Naive thymus-derived CD8-positive, alpha-beta T cell (primary cell): ENCODE measurements at places on chromosomes 1 and 21.

- no peak for DNase-seq
Measured at GRCh38 chr1:229372251-229372650, 29.4 kb upstream of the CCSAP start.

- no peak for DNase-seq
Measured at GRCh38 chr1:112506306-112506705, 2.5 kb upstream of the WNT2B start.

DNA sequence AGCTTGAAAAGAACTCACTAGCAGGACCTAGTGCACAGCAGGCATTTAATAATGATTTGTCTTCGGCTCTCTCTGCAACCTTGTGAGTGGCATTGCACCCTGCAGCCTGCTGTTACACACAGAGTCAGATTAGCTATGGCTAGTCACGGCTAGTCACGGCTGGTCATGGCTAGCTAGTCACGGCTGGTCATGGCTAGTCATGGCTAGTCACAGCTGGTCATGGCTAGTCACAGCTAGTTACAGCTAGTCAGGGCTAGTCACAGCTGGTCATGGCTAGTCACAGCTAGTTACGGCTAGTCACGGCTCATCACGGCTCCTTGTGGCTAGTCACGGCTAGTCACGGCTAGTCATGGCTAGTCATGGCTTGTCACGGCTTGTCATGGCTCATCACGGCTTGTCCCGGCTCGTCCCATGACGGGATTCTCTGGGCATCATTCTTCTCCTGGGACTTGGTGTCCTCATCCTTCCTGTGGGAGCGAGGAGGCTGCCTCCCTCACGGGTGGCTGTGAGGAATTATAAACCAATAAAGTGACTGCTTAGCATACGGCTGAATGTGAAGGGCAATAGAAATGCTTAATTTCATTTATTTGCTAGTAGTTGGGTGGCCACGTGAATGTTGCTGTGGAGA lies 12.5 kb upstream of the KIF26B start:
- no peak for DNase-seq

- DNase-seq, result no peak
Measured at GRCh38 chr1:56502700-56503245, 76.6 kb downstream of the PLPP3 start.

DNA sequence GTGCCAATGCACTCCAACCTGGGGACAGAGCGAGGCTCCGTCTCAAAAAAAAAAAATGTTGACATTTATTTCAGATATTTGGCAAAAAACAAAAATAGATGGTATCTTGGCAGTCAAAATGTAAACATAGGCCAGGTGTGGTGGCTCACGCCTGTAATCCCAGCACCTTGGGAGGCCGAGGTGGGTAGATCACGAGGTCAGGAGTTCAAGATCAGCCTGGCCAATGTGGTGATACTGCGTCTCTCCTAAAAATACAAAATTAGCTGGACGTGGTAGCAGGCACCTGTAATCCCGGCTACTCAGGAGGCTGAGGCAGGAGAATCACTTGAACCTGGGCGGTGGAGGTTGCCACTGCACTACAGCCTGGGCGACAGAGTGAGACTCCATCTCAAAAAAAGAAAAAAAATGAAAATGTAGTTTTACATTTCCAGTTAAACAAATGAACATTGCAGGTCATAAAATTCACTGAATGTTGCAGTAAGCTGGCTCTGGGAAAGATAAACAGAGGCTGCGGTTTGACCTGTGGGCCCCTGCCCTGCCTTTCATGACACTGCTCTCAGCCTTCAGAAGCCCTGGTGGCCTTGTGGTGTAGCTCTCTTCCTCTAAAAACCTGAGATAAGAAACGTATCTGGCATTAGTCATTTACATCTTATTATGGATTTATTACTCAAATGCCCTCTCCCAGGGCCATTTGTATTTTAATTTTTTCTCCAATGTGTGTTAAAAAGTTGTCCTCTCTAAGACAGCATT lies 12.2 kb upstream of the SLC44A3 start:
- DNase-seq, result no peak

GRCh38 chr1:155481741-155482241 lies 80.8 kb downstream of the ASH1L start:
- DNase-seq, result no peak

- no peak for DNase-seq
Measured at GRCh38 chr1:2312160-2312514, 79.2 kb downstream of the MORN1 start.

DNA sequence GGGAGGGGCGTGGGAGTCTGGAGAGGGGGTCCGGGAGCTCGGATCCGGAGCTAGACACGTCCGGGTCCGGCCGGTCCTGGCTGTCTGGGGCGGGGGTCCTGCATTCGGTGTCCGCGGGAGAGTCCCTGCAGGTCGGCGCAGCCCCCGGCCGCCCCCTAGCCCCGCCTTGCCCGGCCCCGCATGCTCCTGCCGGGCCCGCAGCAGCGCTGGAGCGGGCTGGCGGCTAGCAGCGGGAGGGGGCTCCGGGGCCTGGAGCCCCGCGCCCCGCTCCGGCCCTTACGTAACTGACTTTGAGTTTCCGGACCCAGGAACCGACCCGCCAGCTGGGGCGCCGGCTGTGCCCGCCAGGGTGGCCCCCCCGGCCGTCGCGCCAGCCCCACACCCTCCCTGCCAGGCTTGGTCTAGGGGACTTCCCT lies 26.9 kb upstream of the EPB41 start:
- peak; percentile 54 for DNase-seq

DNA sequence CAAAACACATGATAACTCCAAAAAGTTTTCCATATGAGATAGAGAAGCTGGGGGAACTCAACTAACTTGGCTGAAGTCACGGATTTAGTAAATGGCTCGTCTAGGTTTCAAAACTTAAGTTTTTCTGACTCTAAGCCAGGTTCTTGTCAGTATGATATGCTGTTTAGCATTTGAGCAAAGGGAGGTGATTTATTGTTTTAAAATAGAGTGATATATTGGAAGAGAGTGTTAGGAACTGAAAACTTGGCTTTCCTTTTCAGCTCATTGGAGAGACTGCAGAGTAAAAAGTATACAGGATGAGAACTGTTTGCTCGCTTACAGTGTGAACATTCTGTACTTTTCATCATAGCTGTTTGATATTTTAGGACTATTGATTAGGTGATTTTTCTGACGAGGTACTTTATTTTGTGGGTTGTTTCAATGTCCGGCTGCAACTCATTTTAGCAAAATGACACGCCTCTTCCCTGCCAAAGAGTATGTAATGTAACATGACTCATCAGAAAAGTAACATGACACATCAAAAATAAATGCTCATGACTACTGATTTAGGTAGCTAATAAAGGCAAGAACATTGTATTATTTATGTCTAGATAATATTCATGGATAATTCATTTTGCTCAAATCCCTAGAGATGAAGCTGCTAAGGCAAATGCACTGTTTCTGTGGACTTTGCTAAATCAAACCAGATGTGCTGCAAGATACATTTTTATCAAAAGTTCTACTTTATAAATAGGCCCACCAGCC lies 355.1 kb downstream of the GPATCH2 start:
- DNase-seq, result no peak

DNA sequence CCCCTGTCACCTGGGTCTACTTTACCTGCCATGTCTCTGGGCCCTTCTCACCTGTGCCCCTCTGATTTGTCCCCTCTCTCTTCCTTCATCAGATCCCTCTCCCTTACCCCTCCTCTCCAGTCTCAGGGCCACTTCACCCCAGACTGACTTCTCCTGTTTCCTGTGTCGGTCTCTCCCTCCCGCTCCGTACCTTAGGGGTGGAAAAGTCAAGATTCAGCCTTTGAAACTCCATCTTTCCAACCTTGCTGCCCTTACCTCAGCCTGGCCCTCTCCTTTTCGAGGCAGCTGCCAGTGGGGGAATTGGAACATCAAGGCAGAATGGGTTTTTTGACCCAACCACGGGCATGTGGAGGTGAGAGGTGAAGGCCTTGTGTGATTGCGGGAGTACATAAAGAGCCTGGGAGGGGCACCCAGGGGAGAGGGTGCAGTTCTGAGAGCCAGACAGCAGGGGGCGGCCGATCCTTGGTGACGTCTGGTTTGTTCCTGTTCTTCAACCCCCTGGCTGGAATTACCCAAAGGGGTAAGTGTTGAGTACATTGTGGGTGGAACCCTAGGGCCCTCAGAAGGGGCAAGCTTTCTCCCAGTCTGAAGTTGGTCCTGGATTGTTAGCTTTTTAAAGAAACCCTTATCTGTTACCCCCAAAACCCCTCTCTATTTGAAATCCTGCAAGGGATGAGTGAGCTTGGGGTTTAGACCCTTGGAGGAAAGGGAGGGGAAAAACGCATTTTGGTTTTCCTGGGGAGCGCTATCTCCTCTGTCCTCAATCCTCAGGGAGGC lies 12.3 kb upstream of the DMBX1 start:
- peak; percentile 66 for DNase-seq

DNA sequence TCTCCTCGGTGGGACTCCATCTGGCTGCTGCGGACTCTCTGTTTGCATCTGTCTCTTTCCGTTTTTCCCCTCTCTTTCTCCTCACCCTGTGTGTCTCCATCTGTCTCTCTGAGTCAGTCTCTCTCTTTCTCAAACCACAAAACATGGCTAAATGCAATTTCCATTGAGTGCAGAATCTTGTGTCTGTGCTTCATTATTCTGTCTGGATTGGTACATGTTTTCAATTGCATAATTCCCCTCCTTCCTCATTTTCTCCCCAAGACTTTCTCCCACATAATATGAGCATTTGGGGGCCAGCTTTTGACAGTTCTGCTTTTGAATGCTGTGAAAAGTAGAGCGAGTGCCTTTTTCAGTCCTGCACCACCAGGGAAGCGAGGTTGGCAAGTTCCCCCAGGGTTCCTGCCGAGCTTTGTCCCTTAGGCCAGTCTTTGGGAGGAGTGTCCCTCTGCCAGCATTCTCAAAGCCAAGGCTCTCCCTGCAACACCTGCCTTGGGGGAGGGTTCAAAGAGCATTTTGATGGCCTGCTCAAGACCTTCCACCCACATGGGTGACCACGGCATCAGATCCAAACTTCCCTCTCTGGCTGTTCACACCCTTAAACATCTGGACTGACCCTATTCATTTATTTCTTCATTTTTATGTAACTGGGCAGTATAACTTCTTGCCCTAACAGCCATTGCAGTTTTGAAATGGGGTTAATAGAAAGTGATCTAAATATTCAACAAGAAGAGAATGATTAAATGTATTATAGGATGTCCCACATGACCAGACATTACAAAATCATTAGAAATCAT lies 32.8 kb upstream of the SCMH1 start:
- DNase-seq, result no peak

- DNase-seq, result no peak
Measured at GRCh38 chr1:184622136-184622823, 132.4 kb downstream of the EDEM3 start.

- DNase-seq, result no peak
Measured at GRCh38 chr1:78006521-78006920, 1.8 kb downstream of the DNAJB4 start.

GRCh38 chr1:9654051-9654833 lies 2.7 kb downstream of the PIK3CD start:
- peak; percentile 49 for DNase-seq

GRCh38 chr1:147091801-147092200 lies 80.5 kb downstream of the PRKAB2 start:
- no peak for DNase-seq

DNA sequence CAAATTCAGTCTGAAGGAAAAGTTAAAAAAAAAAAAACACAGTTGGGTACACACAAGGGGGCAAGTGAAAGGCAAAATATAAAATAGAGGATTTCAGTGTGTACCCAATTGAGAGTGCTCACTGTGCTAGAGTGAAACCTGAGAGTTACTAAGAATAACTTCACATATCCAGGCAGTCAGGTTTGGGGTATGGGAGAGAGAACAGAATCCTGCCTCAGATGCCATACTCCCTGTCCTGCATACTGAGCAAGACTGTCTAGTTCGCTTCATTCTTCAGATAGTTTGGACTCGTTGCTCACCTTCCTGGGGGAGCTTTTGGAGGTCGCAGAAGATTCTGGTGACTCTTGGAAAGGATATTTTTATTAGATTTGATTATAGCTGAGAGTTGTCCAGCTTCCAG lies 20.4 kb downstream of the CEP85 start:
- DNase-seq, result no peak

GRCh38 chr1:150484861-150485260 lies 2.4 kb upstream of the TARS2 start:
- no peak for DNase-seq
